Kidney tubule cell (primary cell): ENCODE measurements at places on chromosomes 6 and 20.
A peak's percentile ranks its signal among the peaks of the same experiment; 100 is the strongest.

DNA sequence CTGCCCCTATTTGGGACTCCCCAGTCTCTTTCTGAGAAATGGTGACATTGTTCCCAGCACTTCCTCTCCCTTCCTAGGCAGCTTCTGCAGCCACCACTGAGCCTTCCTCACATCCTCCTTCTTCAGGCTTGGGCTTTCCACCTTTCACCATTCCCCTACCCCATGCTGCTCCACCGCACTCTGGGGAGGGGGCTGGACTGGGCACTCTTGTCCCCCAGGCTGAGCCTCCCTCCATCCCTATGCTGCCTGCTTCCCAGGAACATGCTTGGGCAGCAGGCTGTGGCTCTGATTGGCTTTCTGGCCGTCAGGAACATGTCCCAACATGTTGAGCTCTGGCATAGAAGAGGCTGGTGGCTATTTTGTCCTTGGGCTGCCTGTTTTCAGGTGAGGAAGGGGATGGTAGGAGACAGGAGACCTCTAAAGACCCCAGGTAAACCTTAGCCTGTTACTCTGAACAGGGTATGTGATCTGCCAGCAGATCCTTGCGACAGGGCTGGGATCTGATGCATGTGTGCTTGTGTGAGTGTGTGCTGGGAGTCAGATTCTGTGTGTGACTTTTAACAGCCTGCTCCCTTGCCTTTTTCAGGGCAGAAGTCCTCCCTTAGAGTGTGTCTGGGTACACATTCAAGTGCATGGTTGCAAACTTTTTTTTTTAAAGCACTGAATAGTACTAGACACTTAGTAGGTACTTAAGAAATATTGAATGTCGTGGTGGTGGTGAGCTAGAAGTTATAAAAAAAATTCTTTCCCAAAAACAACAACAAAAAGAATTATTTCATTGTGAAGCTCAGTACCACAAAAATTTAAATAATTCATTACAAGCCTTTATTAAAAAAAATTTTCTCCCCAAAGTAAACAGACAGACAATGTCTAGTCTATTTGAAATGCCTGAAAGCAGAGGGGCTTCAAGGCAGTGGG lies 2.1 kb upstream of the CDKN1A start:
- peak; percentile 50 for DNase-seq

- no peak for DNase-seq
Measured at GRCh38 chr6:88890860-88891845, 72.3 kb downstream of the RNGTT start.

- DNase-seq = no peak
Measured at GRCh38 chr6:14692208-14692607, 553.7 kb upstream of the JARID2 start.

GRCh38 chr6:14316651-14317386 lies 199.2 kb downstream of the CD83 start:
- DNase-seq = no peak

GRCh38 chr6:158567152-158567551 lies 7.3 kb downstream of the TMEM181 start:
- DNase-seq = no peak

GRCh38 chr6:166970091-166970490 lies 13.7 kb upstream of the RNASET2 start:
- no peak for DNase-seq

DNA sequence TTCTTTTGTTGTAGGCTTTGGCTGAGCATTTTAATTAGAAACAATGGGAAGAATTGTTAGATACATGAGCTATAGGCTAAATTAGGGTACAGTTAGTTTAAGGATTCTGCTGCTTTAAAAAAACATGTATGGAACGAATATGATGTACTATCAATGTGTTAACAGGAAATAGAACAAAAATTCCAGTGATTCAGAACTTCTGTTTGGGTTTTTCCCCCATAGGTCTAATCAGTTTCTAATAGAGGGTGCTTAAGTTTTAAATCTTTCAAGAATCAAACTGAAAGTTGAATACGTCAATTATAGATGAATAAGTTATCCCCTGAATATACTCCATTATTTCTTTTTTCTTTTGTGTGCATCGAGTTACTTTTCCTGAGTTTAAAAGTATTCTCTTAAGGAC lies 1.9 kb downstream of the TAB2 start:
- peak; percentile 22 for DNase-seq

DNA sequence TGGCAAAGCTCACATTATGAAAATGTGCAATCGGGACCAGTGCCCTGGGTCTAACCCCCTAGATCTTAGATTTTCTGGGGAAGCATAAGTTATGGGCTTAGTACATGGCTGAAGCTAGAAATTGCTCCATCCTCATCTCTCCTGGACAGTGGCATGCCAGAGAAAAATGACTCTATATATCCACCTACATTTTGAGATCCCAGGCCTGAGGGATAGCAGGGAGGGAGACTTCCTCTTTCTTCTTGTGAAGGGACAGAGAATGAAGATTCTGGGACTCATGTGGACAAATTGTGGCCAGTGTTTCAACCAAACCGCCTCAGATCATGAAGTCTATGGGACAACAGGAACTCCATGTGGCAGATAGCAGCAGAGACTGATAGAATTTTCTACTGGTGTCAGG lies 35.4 kb downstream of the GSTA2 start:
- no peak for DNase-seq

DNA sequence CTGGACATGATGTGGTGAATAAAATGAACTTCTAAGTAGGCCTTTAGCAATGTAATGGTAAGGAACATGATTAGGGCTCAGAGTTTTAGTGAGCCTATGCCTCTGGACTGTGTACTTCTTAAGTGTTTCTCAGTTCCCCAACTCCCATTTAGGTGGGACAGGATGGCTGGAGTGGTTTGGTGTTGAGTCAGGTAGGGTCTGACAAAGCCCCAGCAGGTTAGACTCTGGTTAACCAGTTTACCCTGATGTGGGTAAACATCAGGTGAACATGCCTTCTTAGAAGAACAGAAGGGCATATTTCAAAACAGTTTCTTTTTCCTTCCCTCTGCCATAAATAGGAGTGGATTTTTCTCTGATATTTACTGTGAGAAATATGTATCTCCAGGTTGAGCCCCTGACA lies 1548.7 kb downstream of the GRIK2 start:
- DNase-seq = no peak

DNA sequence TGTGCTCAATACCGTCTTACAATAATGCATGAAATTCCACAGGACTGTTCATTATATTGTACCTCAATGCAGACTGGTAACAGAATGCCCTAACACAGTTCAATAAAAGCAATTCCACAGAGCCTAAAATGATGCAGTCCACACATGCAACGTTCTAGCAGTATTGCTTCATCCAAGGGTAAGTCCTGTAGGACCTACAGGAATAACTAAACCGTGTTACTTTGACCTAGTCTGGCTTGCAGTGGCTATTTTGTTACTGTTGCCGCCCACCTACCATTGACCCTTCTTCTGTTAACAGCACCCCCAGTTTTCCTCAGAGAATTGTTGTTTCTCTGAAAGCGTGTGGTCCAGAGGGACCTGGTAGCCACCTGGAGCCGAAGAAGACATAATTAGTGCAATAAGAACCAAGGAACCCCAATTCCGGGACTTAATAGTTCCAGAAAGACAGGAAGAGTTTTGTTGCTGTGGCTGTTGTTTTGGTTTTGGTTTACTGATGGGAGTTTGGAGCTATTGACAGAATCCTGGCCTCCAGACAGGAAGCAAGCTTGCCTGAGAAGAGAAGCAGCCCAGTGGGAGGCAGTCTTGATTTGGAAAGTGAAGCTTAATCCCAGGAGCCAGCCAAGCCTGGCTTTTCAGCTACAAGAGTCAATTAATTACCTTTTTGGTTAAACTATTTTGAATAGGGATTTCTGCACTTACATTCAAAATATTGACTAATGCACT lies 91.3 kb downstream of the FRK start:
- DNase-seq = peak; percentile 31

DNA sequence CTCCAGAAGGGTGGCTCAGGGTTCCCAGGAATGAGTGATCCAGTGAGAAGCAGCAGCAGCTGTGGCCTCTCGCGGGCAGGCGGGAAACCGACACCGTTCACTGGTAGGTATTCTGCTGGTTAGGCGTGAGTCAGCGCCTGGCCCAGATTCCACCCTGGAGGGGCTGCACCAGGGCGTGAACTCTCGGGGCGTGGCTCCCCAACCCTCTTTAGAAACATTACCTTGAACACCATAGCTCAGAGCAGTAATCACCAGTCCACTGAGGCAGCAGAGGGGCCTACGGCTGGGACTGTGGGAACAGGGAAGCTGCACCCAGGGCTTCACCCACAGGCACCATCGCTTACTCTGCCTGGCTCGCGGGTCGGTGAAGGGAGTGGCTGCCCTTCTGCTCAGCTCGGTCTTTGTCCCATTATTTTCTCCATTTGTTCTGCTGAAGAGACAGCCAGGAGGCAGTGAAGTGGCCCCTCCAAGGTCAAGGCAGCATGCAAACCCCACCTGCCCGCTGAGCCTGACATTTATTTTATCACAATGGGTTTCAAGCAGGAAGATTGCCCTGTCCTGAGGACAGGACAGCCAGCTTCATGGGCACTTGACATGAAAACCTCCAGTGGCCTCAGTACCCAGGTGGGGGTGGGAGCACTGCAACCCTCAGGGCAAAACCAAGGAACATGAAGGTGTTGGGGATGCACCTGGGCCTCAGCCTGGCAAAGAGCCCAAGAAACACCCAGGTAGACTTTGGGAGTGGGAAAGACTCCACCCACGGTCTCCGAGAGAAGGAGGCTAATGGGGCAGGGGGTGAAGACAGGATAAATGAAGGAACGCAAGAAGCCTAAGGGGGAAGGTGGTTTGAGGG lies 51.0 kb upstream of the CD93 start:
- no peak for DNase-seq

DNA sequence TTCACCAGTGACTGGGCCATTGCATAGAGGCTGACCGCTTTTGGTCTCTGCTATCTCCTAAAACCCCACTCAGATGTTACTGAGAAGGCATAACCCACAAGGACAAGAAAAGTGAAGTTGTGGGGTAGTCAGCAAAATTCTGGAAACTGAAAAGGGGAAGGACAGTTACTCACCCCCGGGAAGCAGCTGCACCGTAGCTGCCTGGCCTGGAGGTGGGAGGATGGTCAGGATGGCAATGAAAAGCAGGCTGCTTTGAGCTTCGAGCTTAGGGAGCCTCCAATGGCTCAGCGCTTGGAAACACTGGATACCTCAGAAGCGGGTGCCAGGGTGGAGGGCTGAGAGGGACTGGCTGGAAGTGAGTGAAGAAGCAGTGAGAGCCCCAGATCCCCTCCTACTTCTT lies 56.0 kb downstream of the KCNK5 start:
- DNase-seq = no peak

GRCh38 chr20:13205848-13206434 lies 15.1 kb upstream of the ISM1 start:
- DNase-seq = peak; percentile 24

DNA sequence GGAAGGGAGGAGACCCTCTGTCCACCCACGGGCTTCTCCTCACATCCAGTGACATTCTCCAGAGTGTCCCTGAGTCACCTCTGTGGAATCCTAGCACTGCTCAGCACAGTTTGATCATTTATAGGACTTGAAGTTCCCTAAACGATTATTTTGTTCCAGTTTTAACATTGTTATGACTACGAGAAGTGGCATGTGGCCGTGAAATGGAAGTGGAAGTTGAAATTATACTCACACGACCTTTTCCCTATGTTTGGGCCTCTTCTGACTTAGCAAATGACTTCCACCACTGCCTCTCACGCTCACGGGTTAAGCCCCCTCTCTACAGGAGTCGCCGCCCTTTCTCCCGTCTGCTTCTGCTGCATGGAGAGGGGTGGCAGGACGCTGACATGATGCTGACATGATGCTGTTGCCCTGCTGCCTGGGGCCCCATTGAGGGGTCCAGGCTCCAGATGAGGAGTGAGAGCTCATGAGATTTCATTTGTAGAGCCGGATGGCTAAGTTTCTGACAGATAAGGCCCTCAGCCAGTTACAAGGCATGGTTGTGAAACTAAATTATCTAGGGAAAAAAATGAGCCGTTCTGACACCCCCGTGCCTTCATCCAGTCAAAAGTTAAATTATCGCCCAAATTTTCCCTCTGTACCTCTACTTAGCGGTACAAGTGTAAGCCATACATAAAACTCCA lies 153.6 kb upstream of the UST start:
- peak; percentile 66 for DNase-seq

- no peak for DNase-seq
Measured at GRCh38 chr6:46777476-46778346, 15.5 kb upstream of the MEP1A start.

- no peak for DNase-seq
Measured at GRCh38 chr6:3848380-3848779, 793 bp upstream of the FAM50B start.

- DNase-seq = no peak
Measured at GRCh38 chr6:135638108-135638507, 140.6 kb upstream of the AHI1 start.

DNA sequence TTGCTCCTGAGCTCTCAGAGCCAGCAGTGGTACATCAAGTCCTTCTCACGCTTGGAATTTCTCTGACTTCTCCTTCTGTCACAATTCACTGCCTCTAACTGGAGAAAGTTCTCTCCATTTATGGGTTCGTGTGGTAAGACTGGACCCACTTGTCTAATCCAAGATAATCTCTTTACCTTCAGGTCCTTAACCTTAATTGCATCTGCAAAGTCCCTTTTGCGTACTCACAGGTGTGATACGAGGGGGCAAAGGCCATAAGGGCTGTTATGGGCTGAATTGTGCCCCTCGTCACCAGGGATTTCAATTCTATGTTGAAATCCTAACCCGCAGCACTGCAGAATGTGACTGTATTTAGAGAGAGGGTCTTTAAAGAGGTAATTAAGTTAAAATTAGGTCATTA lies 27.5 kb upstream of the TBC1D22B start:
- DNase-seq = no peak

- no peak for DNase-seq
Measured at GRCh38 chr20:10883166-10883565, 209.4 kb upstream of the JAG1 start.

GRCh38 chr6:151501511-151502136 lies 7.8 kb downstream of the CCDC170 start:
- DNase-seq = no peak

GRCh38 chr6:14123386-14124111 lies 6.0 kb downstream of the CD83 start:
- DNase-seq = no peak

GRCh38 chr6:12265791-12266190 lies 24.4 kb upstream of the EDN1 start:
- DNase-seq = peak; percentile 83

DNA sequence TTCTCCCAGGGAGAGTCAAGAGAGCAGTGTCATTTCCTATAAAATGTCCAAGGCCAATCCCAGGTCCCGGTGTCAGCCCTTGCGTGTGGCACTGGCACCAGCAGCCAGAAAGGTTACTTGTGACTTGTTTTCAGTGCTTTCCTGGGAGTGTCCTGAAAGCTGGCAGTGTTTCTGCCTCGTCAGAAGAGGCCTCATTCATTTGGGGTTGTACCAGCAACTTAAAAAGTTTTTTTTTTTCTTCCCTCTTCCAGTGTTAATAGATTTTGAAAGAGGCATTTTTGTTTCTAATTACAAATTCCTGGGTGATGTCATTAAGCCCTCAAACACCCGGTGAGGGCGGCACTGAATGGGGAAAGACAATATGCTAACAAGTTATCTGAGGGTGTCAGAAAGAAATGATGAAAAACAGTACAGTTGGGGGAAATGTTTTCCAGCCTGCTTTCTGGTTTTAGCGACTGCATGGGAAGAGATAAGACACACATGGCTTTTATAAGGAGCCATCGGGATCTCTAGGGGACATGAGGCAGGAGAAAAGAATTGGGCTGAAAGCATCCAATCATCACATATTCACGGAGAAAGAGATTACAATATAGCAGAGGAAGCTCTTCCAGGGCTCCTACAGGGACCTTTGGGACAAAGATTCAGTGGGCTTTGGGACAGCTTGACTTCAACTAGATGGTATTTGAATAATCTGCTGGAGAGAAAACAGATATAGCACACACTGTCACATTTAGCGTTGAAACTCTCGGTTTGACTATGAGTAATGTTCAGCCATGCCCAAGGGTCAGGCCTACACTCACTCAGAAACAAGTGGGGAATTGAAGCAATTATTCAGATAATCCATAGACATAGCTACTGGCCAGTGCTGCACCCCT lies 153.0 kb downstream of the BCAS1 start:
- DNase-seq = peak; percentile 65
